ENCODE measurements at places on chromosomes 3 and 15.

- no peak for DNase-seq
These were observed 324.6 kb upstream of the IL12A start for GRCh38 chr3:159664006-159664405.

- no peak for DNase-seq
These were observed 8.6 kb downstream of the VPS18 start for GRCh38 chr15:40902605-40903561.

GRCh38 chr15:71651750-71652186 is 158.6 kb upstream of the NR2E3 start:
- peak; percentile 2 for DNase-seq

GRCh38 chr15:78129077-78129750 is 2.0 kb downstream of the CIB2 start:
- no peak for DNase-seq

GRCh38 chr3:186235554-186235953 is 126.5 kb downstream of the DGKG start:
- DNase-seq: no peak

DNA sequence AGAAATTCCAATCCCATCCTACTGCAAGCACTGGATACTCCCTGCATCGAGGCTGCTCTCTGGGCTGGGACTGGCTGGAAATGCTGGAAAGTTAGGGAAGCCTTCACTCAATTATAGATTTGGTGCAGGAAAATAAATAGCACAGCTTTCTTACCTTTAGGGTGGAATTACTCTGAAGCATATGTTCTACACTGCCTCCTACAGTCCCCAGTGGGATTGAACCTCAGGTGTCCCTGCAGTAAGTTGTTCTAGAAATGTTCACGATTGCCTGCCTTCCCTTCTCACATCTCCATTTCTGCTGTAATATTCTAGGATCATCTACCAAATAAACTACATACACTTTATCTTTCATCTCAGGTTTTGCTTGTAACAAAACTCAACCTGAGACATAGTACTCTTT is 536.7 kb upstream of the LMCD1 start:
- no peak for DNase-seq
